ENCODE measurements at places on chromosomes 3 and 15. TPM values are rescaled to one million over a fixed set of nuclear protein-coding genes. Genes with fewer than 3 reads are reported as not detected.

Gene PFN2
- total RNA-seq = 306 TPM

Gene RAB7A
- 299 TPM for total RNA-seq

Gene FSIP1
- 9.2 TPM for total RNA-seq

Gene C3orf18
- total RNA-seq = 45.9 TPM

Gene GRAMD2A
- total RNA-seq = 3.7 TPM

Gene KY
- total RNA-seq = 8.1 TPM

All from dorsolateral prefrontal cortex (tissue), 122 donors.